ENCODE measurements at places on chromosomes 12 and 14.
A peak's percentile ranks its signal among the peaks of the same experiment; 100 is the strongest.

- DNase-seq, result no peak
Observed at GRCh38 chr14:34199585-34199984, 248.7 kb upstream of the EGLN3 start.

DNA sequence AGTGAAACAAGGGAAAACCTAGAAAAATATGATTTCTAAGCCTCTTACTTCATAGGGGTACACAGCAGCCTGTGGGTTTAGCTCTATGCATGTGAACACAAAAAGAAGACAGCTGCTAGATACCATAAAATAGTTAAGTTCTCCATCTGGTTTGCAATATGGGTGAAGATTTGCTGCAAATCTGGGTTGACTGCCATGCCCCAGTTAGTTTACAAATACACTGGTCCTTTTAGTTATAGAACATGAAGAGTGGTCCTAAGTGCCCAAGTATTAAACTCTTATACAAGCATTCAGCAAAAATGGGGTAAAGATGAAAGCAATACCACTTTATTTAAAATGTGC, 176.1 kb downstream of the AEBP2 start:
- no peak for DNase-seq

- DNase-seq, result no peak
Observed at GRCh38 chr14:104925855-104926609, 1.4 kb downstream of the PLD4 start.

GRCh38 chr14:87229131-87229530, 763.9 kb downstream of the GALC start:
- no peak for DNase-seq

- no peak for DNase-seq
Observed at GRCh38 chr12:65282840-65283239, 4.4 kb downstream of the MSRB3 start.

DNA sequence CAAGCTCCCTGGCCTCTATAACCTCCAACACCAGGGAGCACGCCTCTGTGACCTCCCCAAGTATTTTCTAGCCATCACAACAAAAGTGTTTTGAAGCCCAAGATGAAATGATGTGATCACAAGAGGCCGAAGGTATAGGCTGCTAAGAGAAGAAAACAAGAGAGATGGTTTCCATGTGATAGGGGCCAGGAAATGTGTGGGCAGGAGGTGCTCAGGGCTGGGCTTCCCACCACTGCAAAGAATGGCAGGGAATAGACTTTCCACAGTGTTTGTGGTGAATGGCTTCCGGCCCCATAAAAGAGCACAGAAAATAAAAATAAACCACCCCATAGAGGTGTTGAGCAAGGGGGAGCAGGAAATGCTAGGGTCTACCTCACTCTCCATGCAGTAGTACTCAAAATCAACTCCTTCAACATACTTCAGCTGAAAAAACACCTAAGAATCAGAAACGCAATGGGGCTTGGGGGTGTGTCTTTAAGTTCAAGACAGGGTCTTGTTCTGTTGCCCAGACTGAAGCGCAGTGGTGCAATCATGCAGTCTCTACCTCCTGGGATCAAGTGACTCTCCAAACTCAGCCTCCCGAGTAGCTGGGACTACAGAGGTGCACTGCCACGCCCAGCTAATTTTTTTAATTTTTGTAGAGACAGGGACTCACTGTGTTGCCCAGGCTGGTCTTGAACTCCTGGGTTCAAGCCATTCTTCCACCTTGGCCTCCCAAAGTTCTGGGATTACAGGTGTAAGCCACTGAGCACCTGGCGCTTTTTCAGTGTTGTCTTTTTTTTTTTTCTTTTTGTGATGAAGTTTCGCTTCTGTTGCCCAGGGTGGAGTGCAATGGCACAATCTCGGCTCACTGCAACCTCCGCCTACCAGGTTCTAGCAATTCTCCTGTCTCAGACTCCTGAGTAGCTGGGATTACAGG, 27.1 kb downstream of the DAD1 start:
- peak; percentile 48 for DNase-seq

GRCh38 chr12:110338754-110339153, 57.7 kb downstream of the ATP2A2 start:
- no peak for DNase-seq

GRCh38 chr12:46835785-46836184, 10.0 kb upstream of the SLC38A4 start:
- no peak for DNase-seq

GRCh38 chr12:15712823-15713660, 76.1 kb downstream of the EPS8 start:
- no peak for DNase-seq

DNA sequence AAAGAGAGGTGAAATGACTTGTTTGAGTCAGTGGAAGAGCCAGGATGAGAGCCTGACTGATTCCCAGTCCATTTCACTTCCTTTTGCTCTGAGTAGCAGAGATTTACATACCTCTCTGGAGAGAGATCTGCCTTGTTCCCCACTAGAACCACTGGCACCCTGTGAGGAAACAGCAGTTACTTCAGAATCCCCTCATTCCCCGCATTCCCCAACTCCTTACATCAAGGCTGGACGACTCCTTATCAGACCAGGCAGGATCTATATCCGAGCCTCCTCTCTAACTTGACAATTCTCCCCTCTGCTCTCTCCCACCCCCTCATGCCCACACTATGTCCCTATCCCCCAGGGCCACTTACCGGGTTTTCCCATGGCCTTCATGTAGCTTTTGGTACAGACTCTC, 3.7 kb downstream of the RHEBL1 start:
- DNase-seq, result no peak

GRCh38 chr14:76881348-76881747, 55.1 kb downstream of the LRRC74A start:
- no peak for DNase-seq

- no peak for DNase-seq
Observed at GRCh38 chr12:1883513-1883912, 34.9 kb downstream of the CACNA2D4 start.

DNA sequence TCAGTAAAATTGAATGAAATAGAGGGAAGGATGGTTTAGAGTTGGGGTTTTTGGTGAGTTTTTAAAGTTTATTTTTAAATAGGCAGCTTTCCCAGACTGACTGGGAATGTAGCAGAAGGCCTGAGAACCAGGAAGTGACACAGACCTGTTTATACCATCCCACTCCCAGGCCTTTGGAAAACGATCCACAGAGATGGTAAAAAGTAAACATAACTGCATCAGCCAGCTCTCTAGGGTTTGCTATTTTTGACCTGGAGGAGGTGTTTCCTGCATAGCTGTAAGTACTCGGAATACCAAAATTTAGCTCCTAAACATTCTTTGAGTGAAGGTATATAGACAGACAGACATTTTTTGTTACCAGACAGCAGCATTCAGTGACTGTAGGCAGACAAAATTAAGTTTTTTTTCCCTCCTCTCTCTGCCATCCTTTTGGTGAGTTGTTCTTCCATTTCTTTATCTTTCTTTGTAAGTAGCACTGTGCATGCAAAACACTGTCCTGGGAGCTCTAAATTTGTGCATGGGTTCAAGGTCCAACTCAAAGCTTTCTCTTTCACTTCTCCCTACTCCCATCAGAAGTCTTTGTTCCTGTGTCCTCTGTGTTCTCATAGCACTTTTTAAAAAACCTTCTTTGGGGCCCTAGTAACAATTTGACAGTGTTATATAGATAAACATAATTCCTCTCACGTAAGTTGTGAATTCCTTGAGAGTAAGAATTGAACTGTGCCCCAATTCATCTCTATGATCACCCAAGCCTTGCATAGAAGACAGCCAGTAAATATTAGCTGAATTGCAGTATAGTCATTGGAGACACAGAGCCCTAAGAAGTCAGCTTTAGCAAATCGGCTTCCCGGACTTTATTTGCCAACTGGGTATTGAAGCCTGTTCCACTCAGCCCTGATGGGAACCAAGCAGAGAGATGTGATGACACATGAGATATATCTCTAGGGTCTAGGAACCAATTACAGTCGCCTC, 37.4 kb downstream of the SUSD6 start:
- DNase-seq, result no peak

GRCh38 chr14:97490521-97491070, 693.4 kb downstream of the VRK1 start:
- no peak for DNase-seq

- no peak for DNase-seq
Observed at GRCh38 chr14:51697848-51698247, 46.1 kb downstream of the FRMD6 start.

GRCh38 chr14:90489916-90490719, 93.3 kb downstream of the CALM1 start:
- no peak for DNase-seq

DNA sequence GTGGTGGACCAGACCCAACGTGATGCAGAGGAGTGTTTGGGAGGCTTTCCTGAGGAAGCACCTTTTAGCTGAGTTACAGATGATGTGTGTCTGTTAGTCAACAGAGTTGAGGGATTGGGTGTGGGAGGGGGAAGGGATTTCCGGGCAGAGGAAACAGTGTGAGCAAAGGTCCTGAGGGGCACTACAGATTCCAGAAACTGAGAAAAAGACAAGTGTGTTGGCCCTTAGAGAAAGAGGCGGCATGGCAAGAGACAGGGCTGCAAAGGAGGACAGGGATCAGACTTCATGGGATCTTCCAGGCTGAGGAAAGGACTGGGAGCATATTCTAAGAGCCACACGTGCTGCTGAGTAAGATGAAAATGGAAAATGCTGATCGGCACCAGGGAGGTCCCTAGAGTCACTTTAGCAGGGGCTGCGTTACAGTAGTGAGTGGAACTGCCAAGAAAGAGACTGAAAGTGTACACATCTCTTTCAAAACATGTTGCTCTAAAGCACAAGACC, 9.4 kb upstream of the RPS6KL1 start:
- DNase-seq, result no peak

- no peak for DNase-seq
Observed at GRCh38 chr12:31259136-31259886, 66.6 kb downstream of the SINHCAF start.

GRCh38 chr12:127260531-127260930, 1006.4 kb upstream of the TMEM132C start:
- no peak for DNase-seq

- no peak for DNase-seq
Observed at GRCh38 chr14:91402771-91403600, 14.6 kb downstream of the CCDC88C start.

GRCh38 chr14:22084393-22085281, 411.0 kb upstream of the OR4E1 start:
- no peak for DNase-seq

DNA sequence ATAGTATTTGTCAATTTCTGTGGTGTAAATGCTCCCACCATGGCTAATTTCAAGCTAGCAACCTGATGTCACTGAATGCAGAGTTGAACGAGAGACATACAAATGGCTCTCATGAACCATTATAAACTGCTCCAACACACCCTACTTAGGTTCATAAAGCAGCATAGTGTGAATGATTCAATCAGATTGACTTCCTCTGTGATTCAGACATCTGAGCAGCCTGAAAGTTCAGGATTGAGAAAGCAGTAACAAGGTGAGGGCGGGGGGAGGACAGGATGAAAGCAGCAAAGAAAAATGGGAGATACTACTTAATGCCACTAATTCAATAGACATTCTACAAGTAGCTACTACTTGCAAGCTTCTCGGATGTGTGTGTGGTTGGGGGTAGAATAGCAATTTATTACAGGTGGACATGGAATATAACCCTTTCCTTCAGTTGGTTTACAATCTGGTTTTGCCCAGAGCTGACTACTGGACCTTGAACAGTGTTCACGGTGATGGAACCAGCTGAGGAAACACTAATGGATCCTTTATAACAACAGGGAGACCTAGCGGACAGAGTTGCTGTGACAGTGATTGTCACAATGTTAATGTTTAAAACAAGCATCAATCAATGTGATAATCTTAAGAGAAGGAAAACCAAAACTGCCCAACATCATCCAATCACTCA, 52.5 kb upstream of the PELI2 start:
- no peak for DNase-seq

GRCh38 chr12:62891805-62892549, 43.0 kb downstream of the PPM1H start:
- DNase-seq, result no peak

DNA sequence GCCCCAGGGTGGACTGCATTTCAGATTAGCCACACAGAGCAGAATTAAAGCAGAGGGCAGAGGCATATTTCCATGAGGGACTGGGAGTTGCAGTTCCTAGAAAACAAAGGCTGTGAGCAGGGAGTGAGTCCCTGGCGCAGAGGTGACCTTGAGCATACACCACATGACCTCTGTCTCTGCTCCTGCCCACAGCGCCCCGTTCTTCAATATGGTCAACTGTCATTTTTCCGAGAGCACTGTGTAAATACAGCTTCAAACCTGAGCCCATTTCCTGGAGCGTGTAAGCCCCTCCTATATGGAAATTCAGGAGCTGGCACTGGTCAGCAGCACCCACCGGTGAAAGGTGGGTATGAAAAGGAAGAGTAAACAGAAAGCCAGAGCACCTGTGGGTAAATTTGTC, 192.2 kb upstream of the PELI2 start:
- DNase-seq, result no peak

DNA sequence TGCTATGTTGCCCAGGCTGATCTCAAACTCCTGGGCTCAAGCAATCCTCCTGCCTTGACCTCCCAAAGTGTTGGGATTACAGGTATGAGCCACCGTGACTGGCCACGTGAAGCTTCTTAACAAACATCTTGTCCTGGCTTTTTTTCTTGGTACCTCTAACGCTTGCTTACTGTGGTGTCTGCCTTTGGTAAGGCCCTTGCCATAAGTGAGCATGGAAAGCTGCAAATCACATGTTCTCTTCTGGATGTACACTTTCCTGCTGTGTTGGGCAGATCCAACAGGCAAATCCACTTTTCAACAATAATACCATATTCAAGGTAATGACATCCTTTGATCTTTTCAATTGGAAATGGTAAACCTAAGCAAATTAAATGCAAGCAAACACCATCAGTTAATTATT, 54.6 kb downstream of the ARF6 start:
- DNase-seq, result no peak

GRCh38 chr14:99055019-99055418, 217.0 kb downstream of the BCL11B start:
- DNase-seq, result no peak

- DNase-seq, result no peak
Observed at GRCh38 chr12:643475-644302, 19.6 kb downstream of the NINJ2 start.

- no peak for DNase-seq
Observed at GRCh38 chr14:100749967-100750597, 23.4 kb downstream of the DLK1 start.

Measured in stimulated activated CD8-positive, alpha-beta memory T cell treated with anti-CD3 and anti-CD28 coated beads, Interleukin-2, amount 100 ng/mL, for 1 hour (primary cell).